ENCODE measurements at places on chromosomes 1 and 21. TPM values are rescaled to one million over a fixed set of nuclear protein-coding genes. Genes with fewer than 3 reads are reported as not detected.

DNA sequence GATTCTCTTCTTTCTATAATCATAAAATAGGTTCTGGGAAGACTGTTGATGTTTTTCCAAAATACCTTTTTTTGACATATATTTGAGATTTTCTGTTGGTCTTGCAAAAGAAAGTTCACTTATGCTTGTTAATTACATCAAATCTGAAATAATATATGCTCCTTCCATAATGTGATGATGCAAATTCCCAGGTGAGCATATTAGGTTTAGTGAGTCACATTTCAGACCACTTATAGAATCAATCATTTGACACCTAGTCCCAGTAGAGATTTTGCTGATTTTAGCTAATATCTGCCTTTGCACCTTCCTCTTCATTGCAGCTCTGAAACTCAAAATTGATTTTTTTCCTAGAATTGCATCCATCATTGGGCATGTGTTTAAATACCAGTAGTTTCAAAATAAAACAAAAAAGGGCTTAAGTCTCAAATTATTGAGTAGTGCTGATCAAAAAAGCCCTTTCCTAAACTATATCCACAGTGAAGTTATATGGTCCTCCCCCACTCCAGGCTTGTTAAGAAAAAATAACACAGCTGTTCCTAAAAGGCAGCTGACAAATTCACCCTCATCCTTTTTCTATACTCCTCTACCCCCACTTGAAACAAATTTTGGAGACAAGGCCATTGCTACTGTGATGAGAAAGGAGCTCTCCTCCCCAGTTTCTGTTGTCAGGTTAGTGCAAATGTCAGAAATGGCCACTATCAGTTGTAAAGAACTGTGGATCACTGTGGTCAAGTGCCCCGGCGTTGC, 37.1 kb upstream of the KCNQ4 start:
- no peak for DNase-seq

DNA sequence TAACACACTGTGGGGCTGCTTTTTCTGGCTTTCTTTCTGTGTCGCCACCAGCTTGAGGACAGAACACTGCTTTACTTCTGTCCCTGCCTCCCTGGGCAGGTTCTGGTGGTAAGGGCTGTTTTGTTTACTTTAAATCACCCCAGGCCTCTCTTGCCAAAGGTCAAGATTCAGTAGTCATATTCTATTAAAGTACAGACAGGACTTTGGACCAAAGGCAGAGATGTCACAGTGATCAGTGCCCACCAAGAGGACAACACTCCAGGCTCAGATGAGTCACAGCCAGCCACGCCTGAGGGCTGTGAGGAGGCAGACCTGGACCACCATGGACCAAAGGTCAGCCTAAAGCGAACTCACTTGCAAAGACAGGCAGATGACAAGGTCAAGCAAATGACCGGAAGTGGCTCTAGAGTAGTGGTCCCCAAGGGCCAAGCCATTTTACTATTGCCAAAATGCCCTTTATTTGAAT, 200.0 kb downstream of the RHOU start:
- DNase-seq, result no peak

GRCh38 chr1:17335821-17336710, 28.1 kb downstream of the PADI4 start:
- DNase-seq, result peak; percentile 80

DNA sequence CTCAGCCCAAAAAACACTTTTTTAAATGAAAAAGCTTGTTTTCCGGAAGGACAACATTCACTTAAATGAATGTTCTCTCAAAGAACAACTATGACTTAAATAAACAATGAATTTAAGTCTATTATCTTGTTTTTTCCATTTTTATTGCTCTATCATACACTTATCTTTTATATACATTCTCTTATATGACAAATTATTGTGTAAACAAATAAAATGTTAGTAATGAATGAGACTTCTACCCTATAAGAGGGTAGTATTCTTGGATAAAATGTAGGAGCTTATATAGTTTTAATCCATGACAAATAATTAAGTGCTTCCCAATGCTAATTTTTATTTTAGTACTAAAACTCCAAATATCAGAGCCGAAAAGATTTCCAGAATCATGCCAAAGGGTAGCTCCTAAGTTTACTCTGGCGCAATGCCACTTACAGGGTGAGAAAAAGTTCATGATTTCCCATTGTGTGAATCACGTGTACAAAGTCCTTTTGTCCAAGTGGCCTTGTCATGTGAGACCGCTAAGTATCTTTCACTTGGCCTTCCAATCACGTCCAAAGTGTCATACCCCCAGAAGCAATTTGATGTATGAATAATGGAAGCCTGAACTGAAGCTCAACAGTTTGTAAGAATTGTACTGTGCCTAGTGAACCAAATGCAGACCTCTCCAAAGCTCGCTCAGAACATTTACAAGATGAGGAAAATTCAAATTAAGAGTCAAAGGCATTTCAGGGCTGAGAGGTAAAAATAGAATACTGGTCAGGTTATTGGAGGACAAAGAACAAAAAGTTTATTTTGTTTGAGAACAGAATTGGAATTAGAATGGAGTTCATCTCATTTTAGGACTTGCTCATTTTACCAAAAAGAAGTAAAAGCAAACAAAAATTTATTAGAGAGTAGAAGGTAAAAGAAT, 56.6 kb upstream of the C1orf21 start:
- DNase-seq, result no peak

DNA sequence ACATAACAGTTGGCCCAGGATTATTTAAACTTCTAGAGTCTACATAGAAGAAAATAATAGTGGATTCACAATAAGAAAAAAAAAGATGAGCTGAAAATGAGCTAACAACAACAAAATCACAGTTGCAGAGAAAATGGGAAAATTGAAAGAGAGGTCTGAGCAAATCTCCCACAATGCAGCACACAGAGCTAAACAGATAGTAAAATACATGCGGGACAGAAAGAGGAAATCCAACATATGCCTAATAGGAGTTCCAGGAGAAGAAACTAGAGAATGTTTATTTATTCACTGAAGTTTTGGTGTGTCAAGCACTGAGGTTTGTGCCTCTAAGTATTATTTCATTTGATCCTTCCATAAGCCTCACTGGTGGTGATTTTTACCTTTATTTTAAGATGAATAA, 45.5 kb upstream of the CACHD1 start:
- DNase-seq, result no peak

DNA sequence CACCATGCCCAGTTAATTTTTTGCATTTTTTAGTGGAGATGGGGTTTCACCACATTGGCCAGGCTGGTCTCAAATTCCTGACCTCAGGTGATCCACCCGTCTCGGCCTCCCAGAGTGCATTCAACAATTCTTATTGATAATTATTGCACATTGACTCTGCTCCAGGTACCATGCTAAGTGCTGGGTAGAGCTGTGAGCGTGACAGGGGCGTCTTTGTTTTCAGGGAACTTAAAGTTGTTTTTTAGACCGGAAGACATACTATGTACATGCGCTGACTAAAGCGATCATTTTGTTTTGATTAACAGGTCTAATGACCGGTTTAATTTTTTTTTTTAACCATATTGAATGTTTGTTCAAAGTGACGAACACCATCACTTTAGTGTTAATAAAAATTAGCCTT, 4.0 kb downstream of the CD247 start:
- DNase-seq, result no peak

- DNase-seq, result no peak
Observed at GRCh38 chr1:170290991-170291390, 145.2 kb downstream of the NTMT2 start.

GRCh38 chr1:221543529-221544120, 198.3 kb downstream of the DUSP10 start:
- DNase-seq, result no peak

DNA sequence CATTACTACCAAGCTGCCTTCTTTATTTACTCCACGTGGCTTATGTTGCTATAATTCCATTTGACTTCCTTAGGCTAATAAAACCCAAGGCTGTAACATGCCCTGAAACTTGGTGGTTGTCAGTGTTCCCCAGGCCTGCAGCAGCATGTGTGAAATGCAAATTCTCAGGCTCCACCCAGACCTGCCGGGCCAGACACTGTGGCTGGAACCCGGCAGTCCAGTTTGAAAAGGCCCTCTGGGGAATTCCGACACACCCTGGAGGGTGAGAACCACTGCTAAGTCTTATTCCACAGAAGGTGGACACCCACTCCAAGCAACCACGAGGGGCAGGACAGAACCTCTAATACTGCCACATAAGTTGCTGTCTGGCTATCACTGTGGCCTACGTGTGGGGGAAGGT, 41.4 kb downstream of the URB1 start:
- DNase-seq, result no peak

DNA sequence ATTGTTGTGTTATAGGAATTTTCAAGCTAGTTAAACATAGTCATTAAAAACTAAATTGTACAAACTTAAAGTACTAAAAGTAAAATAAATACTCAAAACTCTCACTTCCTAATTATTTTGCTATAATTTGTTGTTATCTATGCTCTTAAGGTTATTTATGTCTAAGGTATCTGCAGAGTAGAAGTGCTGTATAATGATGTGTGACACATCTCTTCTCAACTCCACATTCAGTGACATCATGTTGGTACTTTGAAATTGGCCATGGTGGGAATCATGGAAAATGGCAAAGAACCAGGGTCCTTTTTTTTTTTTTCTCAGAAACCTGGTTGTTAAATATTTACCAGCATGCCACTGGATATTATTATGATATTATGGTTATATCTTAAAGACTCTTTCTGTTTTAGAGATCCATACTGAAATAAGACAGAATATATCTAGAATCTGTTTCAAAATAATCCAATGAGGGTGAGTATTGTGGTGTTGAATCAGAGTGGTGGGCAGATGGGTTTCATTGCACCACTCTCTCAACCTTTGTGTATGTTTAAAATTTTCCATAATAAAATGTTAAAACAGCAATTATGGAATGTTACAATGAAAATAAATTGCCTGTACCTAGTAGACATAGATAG, 22.4 kb downstream of the LRRC8B start:
- no peak for DNase-seq

Gene ALG14
- total RNA-seq, result 2.0 TPM

Gene NR1I3
- not detected for total RNA-seq

Gene LY9
- not detected for total RNA-seq

Gene ACTN2
- total RNA-seq, result 2,525 TPM

Gene GABRD
- total RNA-seq, result 0.49 TPM

Gene FAM151A
- 1.5 TPM for total RNA-seq

Gene WNT4
- not detected for total RNA-seq
